ENCODE measurements at places on chromosomes 6 and 20.

DNA sequence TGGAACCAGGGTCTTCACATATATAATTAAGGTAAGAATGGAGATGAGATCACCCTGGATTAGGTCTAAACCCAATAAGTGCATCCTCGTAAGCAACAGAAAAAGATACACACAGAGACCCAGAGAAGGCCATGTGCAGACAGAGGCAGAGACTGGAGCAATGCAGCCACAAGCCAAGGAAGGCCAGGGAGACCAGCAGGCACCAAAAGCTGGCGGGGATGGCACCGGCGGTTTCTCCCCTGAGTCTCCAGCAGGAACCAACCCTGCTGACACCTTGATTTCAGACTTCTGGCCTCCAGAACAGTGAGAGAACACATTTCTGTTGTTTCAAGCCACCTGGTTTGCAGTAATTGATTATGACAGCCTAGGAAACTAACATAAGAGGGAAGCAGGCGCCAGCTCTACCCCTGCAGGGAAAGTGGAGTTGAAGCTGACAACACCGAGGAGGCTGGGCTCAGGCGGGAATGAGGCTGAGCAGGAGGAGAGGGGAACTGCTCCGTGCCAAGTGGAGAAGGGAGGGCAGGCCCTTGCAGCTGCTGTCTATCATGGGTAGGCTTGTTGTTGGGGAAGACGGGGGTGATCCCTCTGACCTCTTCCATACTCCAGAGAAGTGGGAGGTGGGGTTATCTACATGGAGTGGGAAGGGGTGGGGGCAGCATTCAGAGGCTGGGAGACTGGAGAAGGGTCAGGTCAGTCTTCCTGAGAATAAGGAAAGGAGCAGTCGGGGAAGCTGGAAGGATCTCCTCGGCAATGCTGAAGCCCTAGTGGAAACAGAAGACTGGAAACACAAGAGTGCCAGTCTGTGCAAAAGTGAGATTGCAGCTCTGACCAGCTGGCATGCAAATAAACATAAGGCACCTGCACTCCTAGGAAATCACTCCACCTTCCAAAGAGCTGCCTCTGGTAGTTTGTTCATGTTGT lies 72.7 kb downstream of the NFATC2 start:
- peak; percentile 38 for DNase-seq

DNA sequence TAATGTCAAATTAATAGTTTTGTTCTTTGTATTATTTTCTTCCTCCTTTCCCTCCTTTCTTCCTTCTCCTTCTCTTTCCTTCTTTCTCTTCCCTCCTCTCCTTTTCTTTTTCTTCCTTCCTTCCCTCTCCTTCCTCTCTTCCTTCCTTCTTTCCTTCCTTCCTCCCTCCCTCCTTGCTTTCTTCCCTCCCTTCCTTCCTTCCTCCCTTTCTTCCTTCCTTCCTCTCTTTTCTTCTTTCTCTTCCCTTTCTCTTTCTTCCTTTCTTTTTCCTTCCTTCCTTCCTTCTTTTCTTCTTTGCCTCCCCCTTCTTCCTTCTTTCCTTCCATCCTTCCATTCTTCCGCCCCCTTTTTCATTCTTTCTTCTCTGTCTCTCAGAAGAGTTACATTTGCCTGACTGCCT lies 518.2 kb upstream of the ID4 start:
- no peak for DNase-seq

GRCh38 chr20:38987777-38988176 lies 25.6 kb downstream of the DHX35 start:
- DNase-seq: no peak

- DNase-seq: no peak
Observed at GRCh38 chr20:4813076-4813862, 91.6 kb downstream of the PRND start.

GRCh38 chr6:148452876-148453275 lies 110.2 kb downstream of the SASH1 start:
- no peak for DNase-seq

GRCh38 chr6:170273681-170274080 lies 17.2 kb downstream of the DLL1 start:
- no peak for DNase-seq

DNA sequence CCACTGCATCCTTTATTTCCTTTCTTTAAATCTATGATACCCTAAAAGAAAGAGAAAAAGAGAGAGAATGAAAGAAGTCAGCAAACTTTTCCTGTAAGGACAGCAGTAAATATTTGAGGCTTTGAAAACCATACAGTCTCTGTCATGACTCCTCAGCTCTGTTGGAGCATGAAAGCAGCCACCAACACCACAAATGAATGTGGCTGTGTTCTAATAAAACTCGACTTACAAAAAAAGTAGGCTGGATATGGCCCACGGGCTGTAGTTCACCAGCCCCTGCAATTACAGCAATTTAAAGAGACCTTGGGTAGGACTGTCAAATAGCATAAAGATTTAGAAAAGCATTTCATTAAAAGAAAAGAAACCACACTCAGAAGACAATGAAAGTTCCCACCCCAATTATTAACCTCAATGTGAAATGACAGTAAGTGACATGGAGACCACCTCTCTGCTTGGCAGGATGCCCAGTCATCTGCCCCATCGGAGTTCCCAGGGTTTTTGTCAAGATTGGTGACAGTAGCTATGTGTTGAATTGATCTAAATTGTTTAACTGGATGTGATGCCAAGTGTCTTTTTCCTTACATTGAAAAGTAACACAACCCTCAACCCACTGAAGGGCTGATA lies 50.9 kb downstream of the TNFRSF21 start:
- DNase-seq: no peak

- DNase-seq: no peak
Observed at GRCh38 chr20:50039706-50040431, 57.1 kb downstream of the SNAI1 start.

GRCh38 chr20:10179574-10180298 lies 38.9 kb upstream of the SNAP25 start:
- no peak for DNase-seq

DNA sequence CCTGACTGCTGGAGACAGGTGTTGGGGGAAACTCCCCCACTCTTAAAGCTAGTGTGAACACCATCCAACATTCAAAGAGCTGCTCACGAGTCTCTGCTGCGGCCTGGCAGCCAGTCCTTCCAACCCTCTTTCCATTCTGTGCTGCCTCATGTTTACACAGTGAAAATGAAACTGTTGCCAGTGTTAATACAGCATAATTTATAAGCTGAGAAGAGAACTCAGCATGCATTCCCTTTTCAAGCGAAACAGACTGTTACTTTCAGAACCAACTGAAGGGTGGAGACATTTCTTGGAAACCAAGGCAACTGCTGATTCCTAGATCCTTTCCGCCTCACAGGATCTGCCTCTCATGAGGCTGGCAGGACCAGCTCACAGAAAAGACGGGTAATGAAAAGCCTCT lies 533.8 kb upstream of the ID4 start:
- peak; percentile 81 for DNase-seq

DNA sequence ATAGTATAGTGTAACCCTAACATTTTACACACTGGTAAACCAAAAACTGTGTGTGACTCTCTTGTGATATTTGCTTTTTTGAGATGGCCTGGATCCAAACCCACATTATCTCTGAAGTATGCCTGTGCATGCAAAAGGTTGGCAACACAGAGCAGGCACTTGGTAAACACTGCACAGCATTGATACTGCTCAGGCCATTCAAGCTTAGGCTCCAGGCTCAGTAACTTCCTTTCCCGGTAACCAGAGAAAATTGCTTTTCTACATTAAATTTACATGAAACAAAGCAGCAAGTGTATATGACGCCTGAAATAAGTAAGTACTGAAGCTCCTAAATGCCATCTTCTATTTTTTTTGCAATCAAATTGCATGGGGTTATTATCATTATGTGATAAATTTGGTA lies 205.7 kb downstream of the EPM2A start:
- no peak for DNase-seq

- no peak for DNase-seq
Observed at GRCh38 chr6:125255201-125255600, 46.6 kb downstream of the HDDC2 start.

- DNase-seq: no peak
Observed at GRCh38 chr6:103107985-103108384, 1714.5 kb downstream of the GRIK2 start.

GRCh38 chr6:884570-884969 lies 191.6 kb upstream of the EXOC2 start:
- DNase-seq: no peak

DNA sequence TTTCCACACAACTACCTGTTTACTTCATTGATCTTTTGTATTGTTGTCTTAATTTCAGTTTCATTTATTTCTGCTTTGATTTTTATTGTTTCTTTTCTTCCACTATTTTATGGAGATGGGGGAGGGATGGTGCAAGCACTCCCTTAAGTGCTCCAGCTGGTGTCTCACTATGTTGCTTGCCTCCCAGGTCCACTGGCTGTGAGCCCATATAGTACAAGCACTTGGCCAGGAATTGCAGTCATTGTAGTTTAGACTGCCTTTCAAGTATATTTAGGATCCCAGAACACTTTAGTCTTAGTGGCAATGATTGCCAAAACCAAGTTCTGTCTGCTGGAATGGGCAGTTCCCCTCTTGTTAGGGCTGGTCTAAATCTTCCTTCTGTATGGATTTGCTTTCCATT lies 34.9 kb upstream of the MAN1A1 start:
- DNase-seq: no peak

DNA sequence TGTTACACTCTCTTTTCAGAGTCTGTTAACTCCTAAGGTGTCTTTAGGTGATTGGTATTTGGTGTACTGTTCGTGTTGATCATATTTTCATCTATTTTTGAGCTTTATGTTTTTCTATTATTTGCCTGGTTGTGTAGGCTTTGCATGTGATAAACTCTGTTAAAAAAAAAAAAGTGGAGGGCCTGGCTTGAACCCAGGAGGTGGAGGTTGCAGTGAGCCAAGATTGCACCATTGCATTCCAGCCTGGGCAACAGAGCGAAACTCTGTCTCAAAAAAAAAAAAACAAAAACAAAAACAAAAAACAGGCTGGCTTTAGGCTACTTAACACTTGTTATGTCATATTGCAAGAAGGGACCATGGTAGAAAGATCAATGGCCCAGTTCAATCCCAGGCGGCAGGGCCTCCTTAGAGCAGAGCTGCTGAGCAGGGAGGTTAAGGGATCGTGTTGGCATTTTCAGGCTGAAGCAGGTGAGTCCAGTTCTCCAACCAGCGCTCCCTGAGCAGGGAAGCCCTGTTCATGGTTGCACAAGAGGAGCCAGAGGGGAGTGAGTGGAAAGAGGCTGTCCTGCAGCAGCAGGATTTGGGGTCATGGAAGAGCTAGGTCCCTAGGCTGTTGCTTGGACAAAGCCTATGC lies 8.5 kb downstream of the PYGB start:
- no peak for DNase-seq

DNA sequence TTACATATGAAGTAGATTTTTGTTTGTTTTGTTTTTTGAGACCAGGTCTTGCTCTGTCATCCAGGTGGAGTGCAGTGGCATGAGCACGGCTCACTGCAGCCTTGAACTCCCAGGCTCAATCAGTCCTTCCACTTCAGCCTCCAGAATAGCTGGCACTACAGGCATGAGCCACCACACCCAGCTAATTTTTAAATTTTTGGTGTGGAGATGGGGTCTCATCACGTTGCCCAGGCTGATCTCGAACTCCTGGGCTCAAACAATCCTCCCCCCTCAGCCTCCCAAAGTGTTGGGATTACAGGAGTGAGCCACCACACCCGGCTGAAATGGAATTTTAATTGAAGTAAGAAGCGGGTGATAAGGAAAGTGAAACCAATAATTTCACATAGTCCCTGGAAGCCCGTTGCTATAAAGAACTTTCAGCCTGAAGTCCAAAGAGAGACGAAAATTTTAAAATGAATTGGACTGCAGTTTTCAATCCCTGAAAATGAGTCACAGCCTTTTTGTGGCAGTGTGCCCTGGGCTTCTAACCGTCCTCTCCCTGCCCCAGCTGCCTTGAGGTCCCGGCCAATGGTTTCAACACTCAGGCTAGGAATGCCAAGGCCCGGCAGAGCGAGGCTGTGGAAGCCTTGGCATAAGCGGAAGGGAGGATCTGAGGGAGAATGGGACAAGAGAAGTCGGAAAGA lies 757 bp downstream of the RAET1E start:
- DNase-seq: peak; percentile 39

- no peak for DNase-seq
Observed at GRCh38 chr20:25541676-25542075, 43.7 kb downstream of the NINL start.

GRCh38 chr6:125789576-125790357 lies 993 bp upstream of the NCOA7 start:
- peak; percentile 44 for DNase-seq

GRCh38 chr6:166551754-166552495 lies 34.6 kb downstream of the RAMACL start:
- DNase-seq: no peak

DNA sequence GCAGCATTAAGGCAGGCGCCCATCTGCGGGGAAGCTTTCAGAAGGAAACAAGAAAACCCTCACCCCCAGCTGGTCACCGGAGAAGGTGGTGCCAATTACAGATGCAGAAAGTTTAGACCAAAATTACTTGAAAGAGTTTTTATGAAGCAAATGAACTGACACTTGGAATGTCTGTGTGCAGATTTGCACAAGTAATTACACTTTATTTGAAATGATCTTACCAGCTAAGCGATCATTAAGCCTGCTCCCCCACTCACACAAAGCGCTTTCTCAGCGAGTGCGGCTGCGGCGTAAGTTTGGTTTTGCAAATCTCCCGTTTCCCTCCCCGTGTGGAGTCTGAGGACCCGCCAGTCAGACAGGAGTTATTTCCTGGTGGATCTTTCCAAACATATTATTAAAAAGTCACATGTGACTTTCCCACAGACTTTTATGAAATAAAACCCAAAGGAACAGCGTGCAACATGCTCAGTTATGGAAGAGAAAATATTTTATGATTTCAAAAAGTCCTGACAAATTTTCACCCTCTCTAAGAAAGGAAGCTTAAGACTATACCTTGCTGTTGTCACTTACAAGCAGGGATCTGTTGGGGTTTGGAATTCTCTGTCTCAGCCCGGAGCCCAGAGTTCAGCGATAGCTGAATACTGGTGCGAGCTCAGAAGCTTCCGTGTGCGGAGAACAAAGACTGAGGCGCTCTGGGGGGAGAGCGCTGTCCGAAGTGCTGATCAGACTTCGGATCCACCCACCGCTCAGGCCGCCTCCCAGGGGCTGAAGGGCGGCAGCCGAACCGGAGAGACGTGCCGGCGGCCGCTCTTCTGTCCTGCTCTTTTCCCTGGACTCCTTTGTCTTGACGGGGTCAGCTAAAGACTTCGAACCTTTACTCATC lies 2.7 kb upstream of the MYT1 start:
- no peak for DNase-seq

- no peak for DNase-seq
Observed at GRCh38 chr6:116812051-116812650, 16.7 kb downstream of the GPRC6A start.

DNA sequence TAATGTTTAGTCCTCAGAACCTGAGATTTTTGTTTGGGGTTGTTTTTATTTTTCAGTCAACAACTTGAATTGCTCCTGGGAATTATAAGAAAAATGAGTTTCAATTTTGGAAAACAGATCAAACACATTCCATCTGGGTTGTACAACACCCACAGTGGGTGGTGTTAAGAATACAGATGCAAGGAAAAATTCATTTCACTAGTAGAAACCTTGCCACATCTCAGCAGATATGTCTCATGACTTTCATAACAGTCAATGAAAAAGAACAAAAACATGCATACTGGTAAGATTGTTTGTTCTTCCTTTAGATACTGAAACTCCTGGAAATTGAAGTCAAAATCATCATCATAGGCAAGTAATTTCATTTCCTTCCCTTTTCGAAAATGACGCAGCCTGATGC lies 78.9 kb downstream of the MOXD1 start:
- DNase-seq: no peak

Data from NCI-H446 (cell line).